NCI-H2171 treated with DMSO at 0.1 percent for 48 hours (cell line): ENCODE measurements at places on chromosomes 6 and 20.

DNA sequence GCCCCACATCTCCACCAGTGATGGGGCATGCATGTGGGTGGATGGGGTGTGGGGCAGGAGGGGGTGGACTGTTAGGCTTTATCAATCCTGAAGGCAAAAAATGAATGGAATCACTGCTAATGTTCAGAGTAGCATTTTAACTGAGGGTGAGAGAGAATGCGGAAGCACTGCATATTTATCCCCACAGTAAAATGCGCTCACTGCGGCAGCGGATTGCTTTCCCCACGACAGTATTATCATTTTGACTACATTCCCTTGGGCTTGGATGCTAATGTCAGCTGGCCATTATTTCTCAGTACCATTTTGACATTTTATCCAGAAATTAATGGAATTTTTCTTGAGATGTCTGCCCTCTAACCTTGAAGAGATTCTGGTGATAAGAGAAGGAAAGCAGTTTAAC lies 13.4 kb downstream of the ALDH8A1 start:
- DNase-seq: no peak

DNA sequence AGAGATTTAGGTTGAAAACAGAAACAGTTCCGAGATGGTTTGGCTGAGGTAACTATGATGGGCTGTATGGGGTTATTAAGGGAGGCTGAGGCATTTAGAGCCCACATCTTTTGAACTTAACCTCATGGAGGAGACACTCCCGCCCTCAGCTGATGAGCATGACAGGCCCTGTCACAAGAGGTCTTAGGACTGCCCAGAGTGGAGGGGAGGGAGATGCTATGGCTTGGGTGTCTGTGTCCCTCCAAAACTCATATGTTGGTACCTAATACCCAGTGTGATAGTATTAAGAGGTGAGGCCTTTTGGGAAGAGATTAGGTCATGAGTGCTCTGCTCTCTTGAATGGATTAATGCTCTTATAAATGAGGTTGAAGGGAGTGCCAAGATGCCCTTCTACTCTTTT lies 126.6 kb downstream of the CDC5L start:
- no peak for DNase-seq

- DNase-seq: no peak
Observed at GRCh38 chr6:137167702-137168377, 5.6 kb downstream of the IL22RA2 start.

DNA sequence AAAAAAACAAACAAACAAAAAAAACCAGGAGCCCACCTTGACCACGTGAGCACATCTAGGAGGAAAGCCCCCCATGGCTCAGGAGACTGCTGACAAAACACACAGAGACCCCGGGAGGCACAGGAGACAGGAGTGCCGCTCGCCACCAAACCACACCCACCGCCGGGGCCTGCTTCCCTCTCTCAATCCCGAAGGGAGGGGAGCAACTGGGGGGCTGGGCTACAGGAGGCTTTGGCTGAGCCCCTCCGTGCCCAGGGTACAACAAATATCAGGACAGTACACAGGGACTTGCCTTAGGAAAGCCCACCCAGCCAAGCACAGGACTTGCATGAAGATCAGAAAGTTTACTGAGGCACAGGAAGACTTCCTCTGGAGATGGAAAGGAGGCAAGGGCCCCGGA lies 102.5 kb downstream of the TAF4 start:
- no peak for DNase-seq

GRCh38 chr20:22729616-22730236 lies 145.4 kb upstream of the FOXA2 start:
- no peak for DNase-seq

GRCh38 chr20:370977-371754 lies 9.4 kb upstream of the TRIB3 start:
- DNase-seq: no peak

DNA sequence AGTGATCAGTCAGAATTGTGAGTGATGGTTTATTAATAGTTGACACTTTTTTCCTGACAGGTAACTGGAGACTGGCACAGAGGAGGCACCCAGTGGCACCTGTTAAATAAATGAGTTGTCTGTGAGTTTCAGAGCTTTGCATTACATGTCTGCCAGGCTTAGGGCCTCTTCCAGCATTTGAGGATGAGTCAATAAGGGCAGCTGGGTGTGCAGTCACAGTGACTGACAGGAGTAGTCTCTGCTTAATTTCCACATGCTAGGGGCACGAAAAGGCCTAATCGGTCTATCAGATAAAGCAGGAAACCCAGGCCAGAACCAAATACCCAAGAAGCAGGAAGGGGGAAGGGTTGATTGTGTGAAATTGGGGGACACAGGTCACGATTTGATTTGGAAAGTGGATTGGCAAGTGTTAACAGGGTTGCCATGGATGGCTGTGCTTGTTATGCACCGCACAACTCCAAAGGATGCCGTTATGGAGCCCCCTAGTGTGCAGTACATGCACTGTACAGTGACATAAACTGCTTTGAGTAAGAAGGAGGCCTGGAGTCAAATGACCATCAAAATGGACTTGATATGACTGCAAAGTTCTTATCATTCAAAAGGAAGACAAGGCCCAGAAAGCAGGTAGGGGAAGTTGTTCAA lies 111.9 kb upstream of the GGTLC1 start:
- peak; percentile 64 for DNase-seq

GRCh38 chr20:22619272-22619671 lies 34.9 kb upstream of the FOXA2 start:
- DNase-seq: no peak

GRCh38 chr20:10434467-10434831 lies 427 bp upstream of the MKKS start:
- peak; percentile 99 for DNase-seq

DNA sequence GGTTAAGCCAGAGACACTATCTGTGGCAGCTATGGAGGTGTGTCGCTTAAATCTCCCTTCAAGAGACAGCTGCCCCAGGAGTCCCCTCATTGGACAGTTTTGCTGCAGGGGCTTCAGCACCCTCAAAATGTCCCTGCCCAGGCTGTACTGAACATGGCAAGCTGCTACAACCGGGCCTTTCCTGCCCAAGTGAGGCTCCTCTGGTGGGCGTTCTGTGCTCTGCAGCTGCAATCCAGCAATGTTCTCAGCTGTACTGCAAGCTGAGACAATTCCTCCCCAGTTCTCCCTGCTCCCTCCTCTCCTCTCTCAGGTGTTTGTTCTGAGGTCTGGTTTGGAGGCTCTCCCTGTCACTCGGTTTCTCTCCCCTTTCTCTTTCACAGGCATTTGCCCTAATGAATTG lies 190.8 kb upstream of the LAMP5 start:
- DNase-seq: no peak

DNA sequence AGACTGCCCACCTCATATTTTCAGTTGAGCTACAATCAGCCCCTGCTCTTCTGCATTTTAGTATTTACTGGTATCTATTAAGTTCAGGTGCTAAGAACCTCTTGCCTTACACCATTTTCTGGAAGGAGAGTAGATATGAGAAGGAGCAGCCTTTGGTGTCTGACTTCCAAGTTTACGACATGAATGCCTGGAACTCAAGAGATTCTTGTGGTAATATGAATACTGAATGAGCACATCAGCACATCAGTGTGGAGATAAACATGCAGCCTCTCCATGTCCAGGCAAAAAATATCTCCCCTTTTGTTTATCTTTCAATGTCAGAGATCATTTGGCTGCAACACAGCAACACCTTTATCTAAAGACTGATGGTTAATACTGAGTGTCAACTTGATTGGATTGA lies 65.8 kb upstream of the THEMIS start:
- DNase-seq: no peak

- no peak for DNase-seq
Observed at GRCh38 chr6:143691155-143691554, 13.4 kb downstream of the PHACTR2 start.

GRCh38 chr6:99841297-99841696 lies 152.7 kb downstream of the MCHR2 start:
- no peak for DNase-seq

DNA sequence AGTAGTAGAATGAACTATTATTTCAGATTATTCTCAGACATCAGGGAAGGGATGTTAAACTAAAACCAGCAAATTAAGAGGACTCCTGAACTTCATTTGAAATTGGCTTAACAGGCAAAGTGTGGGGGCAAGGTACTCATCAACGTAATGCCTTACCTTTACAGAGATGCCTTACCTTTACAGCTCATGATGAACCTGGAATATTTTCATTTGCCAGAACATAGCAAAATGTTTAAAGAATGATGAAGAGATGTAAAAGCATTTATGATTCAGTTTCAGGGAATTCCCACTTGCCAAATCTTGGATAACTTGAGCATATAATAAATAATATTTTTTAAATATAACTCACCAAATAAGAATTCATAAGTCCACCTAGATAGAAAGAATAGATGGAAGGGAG lies 207.5 kb downstream of the TINAG start:
- DNase-seq: no peak

GRCh38 chr6:10847684-10848083 lies 9.3 kb upstream of the MAK start:
- DNase-seq: no peak

DNA sequence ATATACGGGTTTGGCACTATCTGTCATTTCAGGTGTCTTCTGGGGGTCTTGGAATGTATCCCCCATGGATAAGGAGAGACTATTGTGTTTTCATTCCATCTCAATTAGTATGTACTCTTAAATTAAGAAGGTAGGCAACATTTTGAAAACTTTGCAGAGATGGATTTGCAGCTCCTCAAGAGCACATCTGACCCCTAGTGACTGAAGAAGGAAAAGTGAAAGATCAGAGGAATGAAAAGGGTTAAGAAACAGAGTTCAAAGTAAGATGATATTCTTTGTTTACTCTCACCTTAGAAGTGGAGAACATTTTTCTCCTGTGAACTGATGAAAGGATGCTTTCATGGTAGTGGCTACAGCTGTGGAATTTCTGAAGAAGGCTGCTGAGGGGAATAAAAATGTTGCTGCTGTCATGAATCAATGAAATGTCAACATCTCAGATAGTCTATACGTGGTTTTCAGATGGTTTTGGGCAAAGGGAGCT lies 41.5 kb downstream of the SH3BGRL2 start:
- peak; percentile 42 for DNase-seq

- DNase-seq: no peak
Observed at GRCh38 chr6:89775150-89775549, 44.4 kb downstream of the MDN1 start.

DNA sequence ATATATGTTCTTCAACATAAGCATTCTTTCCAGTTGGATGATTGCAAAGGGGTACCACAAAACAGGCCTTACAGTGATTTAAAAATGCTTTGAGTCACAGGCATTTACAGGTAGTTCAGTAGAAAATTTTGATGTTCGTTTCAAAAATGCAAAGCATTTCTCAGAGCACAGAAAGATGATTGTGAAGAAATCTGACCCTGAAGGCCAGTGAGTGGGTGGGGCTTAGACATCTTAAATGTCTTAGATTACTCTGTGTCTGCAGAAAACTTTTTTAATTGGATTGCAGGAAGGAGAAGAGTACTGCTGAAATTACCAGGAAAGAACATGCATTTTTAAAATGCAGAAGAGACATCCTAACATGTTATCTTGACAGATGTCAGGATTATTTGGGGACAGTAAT lies 268.3 kb downstream of the CDKAL1 start:
- DNase-seq: no peak

DNA sequence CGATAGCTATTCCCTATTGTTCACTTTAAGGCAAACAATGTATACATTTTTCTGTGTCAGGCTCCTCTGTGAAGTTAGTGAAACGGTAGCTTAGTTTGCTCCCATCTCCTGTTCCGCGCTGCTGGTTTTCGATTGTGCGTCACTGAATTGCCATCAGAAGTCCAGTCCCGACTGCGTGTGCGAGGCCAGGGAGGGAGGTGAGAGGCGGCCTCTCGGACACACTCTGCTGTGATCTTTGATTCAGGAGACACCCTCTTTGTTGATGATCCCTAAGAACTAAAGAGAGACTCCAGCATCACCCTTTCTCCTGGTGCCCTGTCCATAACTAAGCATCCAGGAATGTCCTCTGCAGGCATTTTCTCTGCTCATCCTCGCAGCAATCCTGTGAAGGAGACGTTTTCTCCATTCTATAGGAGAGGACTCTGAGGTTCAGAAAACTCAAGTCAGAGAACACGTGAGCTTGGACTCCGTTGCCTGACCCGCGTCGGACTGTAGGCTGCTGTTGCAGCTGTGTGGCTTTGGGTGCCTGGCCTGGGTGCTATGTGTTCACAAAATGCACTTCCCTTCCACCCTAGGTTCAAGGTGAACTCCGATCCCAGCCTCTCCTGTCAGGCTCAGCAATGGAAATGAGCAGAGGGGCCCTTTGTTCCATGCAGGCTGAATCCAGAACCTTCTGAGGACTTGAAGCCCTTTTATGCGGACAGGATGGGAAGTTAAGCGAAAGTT lies 24.1 kb upstream of the UNC93A start:
- no peak for DNase-seq

GRCh38 chr6:28207510-28208110 lies 17.5 kb upstream of the ZSCAN9 start:
- DNase-seq: no peak

GRCh38 chr6:126264265-126264664 lies 75.7 kb upstream of the CENPW start:
- no peak for DNase-seq

DNA sequence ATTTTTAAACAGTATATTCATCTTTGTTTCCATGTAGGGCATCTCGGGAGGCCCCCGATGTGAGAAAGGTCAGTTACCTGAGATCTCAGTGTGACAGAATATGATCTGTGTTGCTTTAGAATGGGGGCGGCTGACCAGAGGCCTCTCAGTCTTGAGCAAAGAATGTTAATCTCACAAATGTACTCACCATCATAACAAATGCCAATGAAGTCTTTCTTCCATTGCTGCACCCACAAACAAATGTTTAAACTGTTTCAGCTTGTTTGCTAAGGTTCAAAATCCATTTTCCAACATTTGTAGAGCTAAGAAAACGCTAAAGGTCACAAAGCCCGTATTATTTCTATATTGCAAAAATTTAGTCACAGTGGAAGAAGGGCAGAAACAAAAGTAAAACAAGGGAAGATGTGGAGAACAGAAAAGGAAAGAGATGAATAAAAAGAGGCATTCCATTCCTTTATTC lies 31.8 kb downstream of the ELOVL2 start:
- DNase-seq: no peak

- no peak for DNase-seq
Observed at GRCh38 chr6:136012943-136013342, 161.4 kb downstream of the PDE7B start.

- no peak for DNase-seq
Observed at GRCh38 chr6:148761527-148762011, 14.7 kb downstream of the UST start.

- DNase-seq: no peak
Observed at GRCh38 chr20:50172347-50173013, 18.1 kb upstream of the CEBPB start.

DNA sequence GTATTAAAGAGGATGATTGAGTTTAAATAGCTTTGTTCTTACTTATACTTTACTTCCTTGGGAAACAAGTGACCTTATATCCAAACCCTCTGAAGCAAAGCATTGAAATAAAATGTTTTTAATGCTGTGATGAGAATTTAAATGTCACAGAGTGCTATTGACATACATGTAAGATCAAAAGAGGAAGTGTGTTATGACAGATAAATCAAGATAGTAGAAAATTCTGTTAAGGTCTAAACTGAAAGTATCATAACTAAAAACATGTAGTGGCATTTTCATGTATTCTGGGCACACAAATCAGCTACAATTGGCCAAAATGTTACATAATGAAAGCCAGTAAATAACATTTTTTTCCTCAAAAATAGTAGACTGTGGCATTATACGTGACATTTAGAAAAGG lies 318.0 kb downstream of the GRIK2 start:
- DNase-seq: no peak
